NCI-H524 treated with DMSO at 0.1 percent for 48 hours (cell line): ENCODE measurements at places on chromosomes 7 and 10.

GRCh38 chr7:114414156-114415063 is at the start of gene FOXP2:
FOXP2 (plus strand) TSS chr7:114414815; CDS start chr7:114426512, 11,697 bp downstream.
- peak; percentile 40 for DNase-seq

DNA sequence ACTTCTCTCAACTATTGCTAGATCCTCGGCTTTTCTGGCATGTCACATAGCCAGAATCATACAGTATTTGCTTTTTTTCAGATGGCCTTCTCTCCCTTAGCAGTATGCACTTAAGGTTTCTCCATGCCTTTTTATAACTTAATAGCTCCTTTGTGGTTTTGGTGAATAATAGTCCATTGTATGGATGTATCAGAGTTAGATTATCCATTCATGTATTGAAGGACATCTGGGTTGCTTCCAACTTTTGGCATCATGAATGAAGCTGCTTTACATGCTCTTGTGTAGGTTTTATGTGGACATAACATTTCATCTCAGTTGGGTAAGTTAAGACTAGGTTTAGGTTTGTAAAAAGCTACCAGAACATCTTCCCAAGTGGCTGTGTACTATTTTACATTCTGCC is 4.6 kb downstream of the ATP5F1C start:
- DNase-seq = no peak

- DNase-seq = no peak
Measured at GRCh38 chr10:71805776-71806703, 32.7 kb upstream of the VSIR start.

DNA sequence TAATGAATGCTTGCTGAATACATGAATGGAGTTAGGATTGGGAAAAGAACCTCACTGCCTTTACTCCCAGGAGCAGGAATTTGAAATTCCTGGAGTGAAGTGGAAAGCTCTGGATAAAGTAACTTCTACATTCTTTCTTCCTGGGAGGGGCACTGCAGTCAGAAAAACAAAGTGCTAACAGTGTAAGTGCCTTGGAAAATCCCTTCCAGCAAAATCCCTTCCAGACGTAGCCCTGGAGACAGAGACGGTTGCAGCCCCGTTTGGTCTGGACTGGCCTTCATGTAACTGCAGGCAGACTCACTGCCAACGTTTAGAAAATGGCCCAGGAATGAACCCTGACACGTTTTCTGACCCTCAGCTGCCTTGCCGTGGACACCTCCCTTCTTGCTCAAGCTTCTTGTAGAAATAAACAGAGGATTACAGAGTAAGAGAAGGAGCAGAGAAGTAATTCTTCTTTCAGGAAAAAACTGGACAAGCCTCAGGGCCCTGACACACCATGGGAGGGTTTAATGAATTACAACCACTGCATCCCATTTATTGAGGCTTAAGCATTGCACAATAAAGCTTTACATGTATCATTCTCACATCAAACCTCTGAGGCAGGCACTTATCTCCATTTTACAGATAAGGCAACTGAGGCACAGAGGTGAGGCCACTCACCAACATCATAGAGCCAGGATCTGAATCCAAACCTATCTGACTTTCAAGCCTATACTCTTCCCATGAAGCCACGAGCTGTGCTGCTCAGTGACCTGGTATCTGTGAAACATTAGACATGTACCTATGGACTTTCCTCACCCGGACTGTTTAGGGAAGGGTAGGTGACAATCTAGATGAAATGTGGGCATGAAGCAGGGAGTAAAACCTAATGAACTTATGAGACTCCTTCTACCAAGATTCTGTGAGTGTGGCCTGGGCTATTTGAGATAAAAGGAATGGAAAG is 7.8 kb downstream of the ITPRIP start:
- no peak for DNase-seq

DNA sequence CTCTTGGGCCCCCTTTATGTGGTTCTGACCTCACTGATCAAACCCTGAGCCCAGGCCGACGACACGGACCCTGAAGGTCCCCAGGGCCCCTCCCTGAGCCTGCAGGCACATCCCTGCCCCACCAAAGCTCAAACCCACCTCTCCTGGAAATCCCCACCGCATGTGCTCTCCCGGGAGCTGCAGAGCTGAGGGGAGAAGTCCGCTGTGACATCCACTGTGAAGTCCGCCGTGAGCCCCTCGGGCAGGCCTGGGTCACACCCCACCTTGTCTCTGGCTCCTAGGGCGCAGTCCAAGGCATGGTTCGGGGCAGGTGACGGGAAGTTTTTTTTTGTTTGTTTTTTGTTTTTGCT is 100.2 kb downstream of the MICALL2 start:
- no peak for DNase-seq

DNA sequence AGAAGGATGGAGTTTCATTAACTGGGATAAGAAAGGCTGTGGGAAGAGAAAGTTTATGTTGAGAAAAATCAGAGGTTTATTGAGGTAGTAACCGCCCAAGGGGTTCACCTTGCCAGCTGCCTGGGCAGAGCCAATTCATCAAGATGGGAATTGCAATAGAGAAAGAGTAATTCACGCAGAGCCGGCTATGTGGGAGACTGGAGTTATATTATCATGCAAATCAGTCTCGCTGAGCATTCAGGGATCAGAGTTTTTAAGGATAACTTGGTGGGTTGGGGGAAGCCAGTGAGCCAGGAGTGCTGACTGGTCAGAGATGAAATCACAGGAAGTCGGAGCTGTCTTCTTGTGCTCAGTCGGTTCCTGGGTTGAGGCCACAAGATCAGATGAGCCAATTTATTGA is 70.6 kb downstream of the MALRD1 start:
- no peak for DNase-seq

- DNase-seq = no peak
Measured at GRCh38 chr10:113516061-113516460, 36.8 kb upstream of the HABP2 start.

DNA sequence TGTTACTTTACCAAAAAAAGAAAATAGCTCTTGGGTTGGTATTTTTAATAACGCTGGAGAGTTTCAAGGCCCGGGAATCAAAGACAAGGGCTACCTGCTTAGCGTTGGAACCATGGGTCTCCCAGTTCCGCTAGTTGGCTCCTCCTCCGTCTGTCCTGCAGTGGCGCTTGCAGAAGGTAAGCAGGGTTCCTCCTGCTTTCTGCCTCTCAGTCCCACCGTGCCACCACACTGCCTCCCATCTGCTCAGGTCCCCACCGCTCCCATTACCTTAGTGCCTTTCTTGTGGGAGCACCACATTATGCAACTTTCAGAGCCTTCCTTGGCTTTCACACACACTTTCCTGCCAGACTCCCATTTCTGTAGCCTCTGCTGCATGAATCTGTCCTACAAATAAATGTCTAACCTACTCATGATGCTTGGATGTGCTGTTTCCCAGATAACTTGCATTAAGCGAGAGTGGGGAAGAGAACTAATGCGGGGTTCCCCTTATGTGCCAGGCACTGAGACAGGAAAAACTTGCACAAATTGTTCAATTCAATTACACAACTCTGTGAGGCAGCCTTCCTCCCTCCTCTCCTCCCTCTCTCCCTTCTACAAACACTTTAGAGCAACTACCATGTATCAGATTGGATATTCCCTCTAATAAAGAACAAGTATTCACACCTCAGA is 124.5 kb downstream of the AOAH start:
- no peak for DNase-seq

GRCh38 chr7:27088002-27088922 is 7.5 kb downstream of the HOXA1 start:
- no peak for DNase-seq

- no peak for DNase-seq
Measured at GRCh38 chr7:157719008-157719682, 382.3 kb downstream of the DNAJB6 start.

GRCh38 chr10:34804306-34804705 is 10.8 kb downstream of the PARD3 start:
- no peak for DNase-seq

- no peak for DNase-seq
Measured at GRCh38 chr10:102344067-102344466, 51.4 kb upstream of the NFKB2 start.

GRCh38 chr7:152870106-152870693 is 110.6 kb downstream of the ACTR3B start:
- no peak for DNase-seq

GRCh38 chr10:10530313-10530712 is 487.4 kb upstream of the CELF2 start:
- no peak for DNase-seq

DNA sequence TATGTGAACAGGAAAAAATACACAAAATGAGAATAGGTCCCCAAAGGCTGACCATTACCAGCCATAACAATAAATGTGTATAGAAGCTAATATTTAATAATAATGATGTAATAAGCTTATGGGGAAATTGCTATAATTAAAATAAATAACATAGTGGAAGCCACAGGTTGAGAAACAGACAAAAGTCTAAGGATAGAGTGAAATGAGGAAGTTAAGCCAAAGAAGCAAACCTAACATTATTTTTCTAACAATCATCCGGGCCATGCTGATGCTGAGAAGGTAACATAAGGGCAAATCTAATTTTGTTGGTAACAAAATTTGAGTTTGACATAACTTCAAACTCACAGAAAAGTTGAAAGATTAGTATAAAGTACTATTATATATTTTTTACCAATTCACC is 115.9 kb downstream of the MICU1 start:
- DNase-seq = no peak

DNA sequence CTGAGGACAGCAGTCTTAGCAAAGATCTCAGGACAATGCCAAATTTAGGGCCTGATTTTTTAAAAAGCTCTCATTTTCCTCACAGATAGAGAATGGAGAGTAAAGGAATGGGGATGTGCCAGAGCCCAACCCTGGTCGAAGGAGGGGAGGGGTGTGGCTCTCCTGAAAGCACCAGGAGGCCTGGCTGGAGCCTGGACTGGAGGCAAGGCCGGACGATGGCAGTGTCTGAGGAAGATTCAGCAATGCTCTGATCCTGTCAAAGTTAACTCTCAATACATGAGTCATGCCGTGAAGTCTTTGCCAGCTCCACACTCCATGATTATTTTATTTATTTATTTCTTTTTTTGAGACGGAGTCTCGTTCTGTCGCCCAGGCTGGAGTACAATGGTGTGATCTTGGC is 108.3 kb downstream of the UPF2 start:
- DNase-seq = no peak

DNA sequence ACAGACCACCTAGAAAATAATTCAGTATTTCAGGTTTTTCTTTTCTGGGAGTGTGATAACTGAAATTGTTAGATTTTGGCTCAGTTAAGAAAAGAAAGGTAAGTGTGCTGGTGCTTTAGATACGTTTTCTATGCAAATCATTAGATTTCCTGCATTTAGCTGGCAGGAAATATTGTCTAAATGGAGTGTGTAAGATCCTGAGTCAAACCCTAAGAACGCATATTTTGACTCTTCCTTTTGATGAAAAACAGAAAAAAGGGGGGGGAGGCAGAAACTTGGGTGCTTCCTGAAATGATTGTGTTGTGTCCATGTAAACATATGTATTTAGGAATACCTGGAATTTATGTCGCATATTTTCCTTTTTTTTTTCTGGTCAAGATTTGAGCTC is 1.2 kb downstream of the GRK5 start:
- no peak for DNase-seq

DNA sequence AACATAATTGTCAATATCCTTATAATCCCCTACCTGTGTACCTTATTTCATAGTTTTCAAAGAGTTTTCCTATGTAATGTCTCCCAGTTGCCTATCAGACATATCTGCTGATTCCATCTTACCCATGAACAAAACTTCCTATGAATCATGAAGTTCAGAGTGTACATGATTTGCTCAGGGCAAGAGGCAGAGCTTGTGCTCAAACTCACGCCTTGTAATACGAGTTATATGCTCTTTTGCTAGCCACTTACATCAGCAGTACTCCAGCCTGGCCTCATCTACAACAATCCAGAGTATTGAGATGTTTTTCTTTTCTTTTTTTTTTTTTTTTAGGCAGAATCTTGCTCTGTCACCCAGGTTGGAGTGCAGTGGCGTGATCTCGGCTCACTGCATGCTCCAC is 11.8 kb downstream of the PKD2L1 start:
- no peak for DNase-seq

DNA sequence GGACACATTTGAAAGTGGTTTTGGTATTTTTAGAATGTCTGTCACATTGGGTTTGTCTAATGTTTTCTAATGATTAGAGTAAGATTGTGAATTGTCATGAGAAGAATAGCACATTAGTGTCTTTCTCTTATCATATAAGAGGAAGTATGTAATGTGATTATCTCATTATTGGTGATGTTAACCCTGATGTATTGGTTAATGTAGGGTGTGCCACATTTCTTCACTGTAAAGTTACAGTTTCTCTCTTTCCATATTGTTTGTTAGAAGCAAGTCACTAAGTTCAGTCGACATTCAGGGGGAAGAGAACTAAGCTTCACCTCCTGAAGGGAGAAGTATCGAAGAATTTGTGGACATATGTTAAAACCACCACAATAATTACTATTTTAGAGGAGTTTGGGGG is 56.3 kb upstream of the DNAH11 start:
- no peak for DNase-seq

DNA sequence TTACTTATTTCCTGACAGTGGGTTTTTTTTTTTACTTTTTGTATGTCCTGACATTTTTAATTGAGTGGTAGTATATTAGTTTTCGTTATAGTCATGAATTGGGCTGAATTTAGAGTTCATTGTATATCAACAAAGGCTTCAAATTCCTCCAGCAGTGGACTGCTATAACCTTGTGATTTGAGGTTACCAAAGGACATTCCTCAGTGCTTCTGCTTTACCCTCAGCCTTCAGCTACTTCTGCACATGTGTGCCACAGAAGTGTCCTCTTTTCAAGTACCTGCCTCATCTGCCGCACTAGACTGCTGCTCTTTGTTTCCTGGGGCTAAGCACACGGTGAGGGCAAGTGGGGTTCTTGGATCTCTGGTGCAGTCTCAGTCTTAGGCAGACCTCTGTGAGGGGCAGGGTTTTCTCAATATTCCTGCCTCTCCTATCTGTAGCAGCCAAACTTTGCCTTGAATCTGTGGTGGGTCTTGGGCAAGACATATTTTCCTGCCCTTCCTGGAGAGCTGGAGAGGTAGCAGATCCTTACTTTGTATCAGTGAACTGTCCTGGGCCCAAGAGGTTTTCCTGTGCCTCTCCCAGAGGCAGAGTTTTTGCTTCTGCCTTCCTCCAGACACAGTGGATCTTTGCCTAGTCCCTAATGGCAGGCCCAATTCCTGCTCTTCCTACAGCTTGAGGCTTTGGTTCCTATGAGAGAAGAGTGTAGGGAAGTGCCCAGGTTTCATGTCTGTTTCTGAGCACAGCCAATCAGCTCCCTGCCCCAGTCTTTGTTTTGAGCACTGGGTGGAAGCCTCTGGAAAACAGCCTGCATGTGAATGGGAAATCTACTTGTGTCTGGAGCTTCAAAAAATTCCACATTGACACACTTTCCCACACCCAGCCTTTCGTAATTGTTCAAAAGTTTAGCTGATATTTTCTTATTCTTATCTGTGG is 39.0 kb upstream of the STRIP2 start:
- DNase-seq = no peak
